Adrenal gland (tissue), 19 donors: ENCODE measurements at places on chromosomes 4 and X. TPM values are rescaled to one million over a fixed set of nuclear protein-coding genes. Genes with fewer than 3 reads are reported as not detected.

DNA sequence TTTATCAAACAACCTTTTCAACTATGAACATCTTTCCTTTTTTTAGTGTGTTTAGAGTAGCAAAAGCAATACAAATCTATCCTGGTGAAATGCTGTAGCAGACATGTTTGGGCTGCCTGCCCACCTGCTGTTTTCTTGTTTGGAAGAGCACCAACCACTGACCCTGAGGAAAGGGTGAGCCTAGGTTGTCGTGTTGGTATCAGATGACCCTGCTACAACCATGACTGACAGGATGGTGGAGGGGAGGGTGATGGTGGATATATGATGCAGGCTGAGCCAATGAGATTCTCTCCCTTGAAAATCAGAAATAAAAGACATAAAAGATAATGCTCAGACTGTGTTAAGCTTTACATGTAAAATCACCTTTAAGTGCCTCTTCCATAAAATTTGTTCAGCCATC lies 201.2 kb downstream of the NPNT start:
- H3K36me3 ChIP-seq: no peaks in the 10 kb centered on the region
- no peak overlapping the region for H3K27ac ChIP-seq
- H3K27me3 ChIP-seq: no peaks in the 10 kb centered on the region
- H3K4me3 ChIP-seq: no peak overlapping the region

- no peak for DNase-seq
- no peak overlapping the region for H3K27ac ChIP-seq
- H3K27me3 ChIP-seq: no peaks in the 10 kb centered on the region
- H3K36me3 ChIP-seq: no peaks in the 10 kb centered on the region
- H3K4me3 ChIP-seq: no peak overlapping the region
Measured at GRCh38 chr4:102253860-102254259, 91.4 kb downstream of the SLC39A8 start.

DNA sequence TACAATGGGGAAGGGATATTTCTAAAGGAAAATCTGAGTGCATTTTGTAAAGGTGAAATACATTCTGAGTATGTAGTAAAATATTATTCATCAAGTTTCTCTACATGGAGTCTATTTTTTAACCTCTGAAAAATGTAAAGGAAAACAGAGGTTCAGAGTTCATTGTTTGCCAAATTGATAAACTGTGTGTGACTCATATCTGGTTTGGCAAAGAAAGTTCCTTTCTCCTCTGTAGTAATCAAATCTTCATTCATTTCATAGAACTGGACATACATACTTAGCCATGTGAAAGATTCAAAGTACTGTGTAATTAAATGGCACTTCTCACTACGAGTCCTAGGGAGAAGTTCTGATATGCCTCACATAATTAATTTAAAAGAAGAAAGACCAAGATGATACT lies 61.6 kb downstream of the HPGD start:
- DNase-seq: no peak
- no peaks in the 10 kb centered on the region for H3K4me1 ChIP-seq
- no peaks in the 10 kb centered on the region for H3K36me3 ChIP-seq
- H3K4me3 ChIP-seq: no peak overlapping the region

ETDA gene
- polyA plus RNA-seq: not detected

IL21 gene
- not detected for polyA plus RNA-seq

DNA sequence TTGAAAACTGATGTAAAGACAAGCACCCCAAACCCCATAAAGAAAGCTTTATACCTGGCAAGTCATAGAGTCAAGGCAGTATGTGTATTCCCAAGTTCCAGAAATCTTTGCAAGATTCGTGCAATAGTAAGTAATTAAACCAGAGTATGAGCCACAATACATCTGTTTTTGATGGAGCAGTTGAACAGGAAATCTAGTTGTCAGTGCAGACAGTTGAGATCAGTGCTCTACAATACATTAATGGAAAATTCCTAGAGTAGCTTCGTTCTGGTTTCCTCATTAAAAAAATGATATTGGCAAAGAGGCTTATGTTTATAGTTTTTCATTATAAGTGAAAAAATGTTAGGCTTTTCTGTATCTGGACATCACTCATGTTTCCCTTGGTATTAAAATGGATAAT lies 575.3 kb downstream of the TRIML1 start:
- DNase-seq: no peak
- no peak overlapping the region for H3K4me3 ChIP-seq
- H3K4me1 ChIP-seq: no peaks in the 10 kb centered on the region
- H3K36me3 ChIP-seq: no peaks in the 10 kb centered on the region
- H3K27ac ChIP-seq: no peak overlapping the region

GRCh38 chrX:153525451-153525850 lies 8.0 kb downstream of the ATP2B3 start:
- DNase-seq: no peak
- H3K36me3 ChIP-seq: no peaks in the 10 kb centered on the region
- peaks cover 29% of the 10 kb centered on the region for H3K27me3 ChIP-seq
- no peaks in the 10 kb centered on the region for H3K4me1 ChIP-seq
- no peak overlapping the region for H3K27ac ChIP-seq

DNA sequence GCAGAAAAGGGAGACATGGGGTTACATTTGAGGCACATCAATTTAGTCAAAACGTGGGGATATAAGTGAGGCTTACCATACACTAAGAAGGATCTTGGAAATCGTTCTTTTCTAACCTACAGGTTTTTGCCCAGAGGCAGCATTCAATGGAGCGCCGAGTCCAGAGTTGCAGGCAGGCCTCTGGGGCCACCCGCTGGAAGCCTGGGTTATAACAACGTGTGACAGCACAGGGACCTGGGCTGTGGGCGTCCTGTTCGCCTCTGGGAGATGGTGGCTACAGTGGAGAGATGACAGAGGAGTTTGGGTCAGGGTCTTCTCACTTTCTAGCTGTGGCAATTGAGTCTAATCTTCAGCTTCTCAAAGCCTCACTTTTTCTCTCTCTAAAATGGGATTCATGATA lies 53.9 kb downstream of the ENPP6 start:
- no peaks in the 10 kb centered on the region for H3K36me3 ChIP-seq
- peaks cover 15% of the 10 kb centered on the region for H3K27me3 ChIP-seq
- no peaks in the 10 kb centered on the region for H3K4me1 ChIP-seq

NXF2 gene
- polyA plus RNA-seq: 0.24 TPM

FOXO4 gene
- 47.7 TPM for polyA plus RNA-seq

CCDC110 gene
- 2.0 TPM for polyA plus RNA-seq
